Pons (tissue), 1 donor: ENCODE measurements at places on chromosomes 2 and 18.

DNA sequence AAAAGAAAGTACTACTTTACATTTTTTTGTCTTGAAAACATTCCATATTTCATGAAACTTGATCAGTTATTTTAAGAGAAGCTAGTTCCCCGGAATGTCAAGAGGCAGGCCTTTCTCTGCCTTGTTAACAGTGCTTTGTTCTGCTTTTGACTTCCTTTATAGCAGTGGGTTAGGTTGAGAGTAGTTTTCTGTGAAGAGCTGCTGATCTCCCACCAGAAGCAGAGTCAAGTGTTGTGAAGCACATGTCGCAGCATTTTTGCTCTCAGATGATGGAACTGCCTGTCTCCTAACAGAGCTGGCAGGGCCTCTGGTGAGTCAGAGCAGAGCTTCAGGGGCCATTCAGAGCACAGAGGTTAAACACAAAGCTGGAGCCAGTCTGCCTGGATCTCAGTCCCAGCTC is 871.8 kb downstream of the SLC4A3 start:
- DNase-seq, result peak; percentile 34

GRCh38 chr2:150856596-150857281 is 369.3 kb upstream of the RND3 start:
- DNase-seq, result no peak

GRCh38 chr2:225889452-225889851 is 489.9 kb downstream of the NYAP2 start:
- peak; percentile 44 for DNase-seq

- no peak for DNase-seq
These were observed 155.5 kb upstream of the OTX1 start for GRCh38 chr2:62894966-62895631.

DNA sequence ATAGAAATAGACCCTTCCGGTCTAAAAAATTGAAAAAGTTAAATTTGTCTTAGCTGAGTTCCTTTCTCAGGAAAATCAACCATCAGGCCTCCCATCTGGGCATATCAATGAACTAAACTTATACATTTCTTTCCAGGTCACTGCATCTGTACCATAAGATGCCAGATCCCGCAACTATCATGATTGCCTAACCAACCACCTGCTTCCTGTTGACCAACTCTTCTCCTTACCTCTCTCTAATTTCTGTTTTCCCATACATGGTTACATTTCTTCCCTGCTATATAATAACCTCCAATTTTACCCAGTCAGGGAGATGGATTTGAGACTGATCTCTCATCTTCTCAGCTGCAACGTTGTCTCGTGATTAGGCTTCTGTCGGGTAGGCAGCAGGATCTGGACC is 228.7 kb downstream of the FSIP2 start:
- no peak for DNase-seq

DNA sequence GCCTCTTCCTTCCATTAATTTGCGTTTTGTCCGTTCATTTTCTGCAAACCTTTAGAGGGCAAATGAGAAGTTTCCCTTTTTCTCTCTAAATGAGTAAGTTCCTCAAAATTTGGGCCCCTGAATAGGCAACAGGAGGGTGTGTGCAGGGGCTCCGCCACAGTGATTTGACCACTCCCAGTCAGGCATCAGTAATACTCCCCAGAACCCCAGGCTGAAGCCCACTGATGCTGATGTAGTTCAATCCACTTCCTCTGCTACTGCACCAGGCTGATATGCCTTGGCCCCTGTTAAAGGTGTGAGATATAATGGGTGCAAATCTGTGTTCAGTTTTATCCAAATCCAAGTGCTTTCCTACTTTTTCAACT is 1150.0 kb downstream of the RPIA start:
- no peak for DNase-seq

DNA sequence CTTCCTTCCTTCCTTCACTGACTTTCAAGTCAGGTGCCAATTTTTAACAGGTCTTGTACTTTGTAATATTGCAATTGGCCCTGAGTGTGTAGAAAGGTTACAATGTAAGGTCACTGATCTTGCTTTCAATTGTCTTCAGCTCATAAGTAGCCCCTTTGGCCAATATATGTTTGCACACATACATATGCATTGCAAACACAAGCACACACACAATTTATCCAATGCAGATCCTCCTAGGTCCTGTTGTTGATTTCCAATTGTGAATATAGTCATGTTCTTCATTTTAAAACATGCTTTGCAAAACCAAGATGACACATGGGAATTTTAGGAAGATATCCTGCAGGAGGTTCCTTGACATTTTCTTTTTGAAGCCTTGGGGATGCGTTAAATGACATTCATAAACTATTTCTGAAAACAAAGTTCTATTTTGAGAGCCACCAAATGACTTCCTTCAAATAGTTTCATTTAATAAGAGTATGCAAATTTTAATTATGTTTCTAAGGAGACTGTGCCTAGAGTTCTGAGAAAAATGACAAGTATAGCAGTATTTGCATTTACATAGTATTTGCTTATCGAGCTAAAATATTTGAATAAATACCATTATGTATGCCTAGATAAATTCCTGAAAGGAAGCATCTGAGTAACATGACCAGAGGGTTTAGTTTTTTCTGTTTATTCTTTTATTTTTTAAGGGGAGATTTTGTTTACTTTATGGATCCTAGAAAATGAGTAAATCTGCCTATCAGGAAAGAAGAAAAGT is 117.1 kb upstream of the TMEFF2 start:
- no peak for DNase-seq

- peak; percentile 60 for DNase-seq
These were observed 656.4 kb downstream of the MBD2 start for GRCh38 chr18:53567929-53568574.

DNA sequence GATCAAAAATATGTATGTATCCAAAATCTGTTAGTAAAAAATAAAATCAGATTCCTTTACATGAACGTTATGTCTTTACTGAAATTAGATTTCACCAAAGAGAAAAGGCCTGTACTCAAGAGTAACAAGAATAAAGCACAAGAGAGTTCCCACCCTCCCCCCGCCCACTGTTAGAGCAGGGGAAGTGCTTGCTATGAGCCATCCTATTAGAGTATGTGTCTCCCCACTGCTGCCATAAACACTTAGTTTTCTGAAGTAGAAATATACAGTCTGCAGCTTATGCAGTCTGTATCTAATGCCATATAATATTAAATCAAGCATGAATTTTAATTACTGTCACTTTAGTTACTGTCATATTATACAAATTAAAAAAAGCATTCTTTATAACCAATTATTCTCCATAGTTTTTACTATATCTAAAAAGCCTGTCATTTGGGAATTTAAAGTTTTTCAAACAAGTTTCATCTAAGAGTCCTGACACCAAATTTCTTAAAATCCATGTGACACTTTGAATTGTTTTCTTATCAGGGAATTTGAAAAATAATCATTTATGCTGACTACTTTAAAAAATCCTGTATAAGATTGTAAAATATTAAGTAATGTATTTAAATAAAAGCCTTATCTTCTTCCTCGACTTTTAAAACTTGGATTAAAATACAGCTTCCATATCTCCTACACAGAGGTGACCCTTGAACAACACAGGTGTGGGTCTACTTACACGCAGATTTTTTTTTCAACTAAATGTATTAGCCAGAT is 51.8 kb upstream of the GPR75 start:
- DNase-seq, result no peak

DNA sequence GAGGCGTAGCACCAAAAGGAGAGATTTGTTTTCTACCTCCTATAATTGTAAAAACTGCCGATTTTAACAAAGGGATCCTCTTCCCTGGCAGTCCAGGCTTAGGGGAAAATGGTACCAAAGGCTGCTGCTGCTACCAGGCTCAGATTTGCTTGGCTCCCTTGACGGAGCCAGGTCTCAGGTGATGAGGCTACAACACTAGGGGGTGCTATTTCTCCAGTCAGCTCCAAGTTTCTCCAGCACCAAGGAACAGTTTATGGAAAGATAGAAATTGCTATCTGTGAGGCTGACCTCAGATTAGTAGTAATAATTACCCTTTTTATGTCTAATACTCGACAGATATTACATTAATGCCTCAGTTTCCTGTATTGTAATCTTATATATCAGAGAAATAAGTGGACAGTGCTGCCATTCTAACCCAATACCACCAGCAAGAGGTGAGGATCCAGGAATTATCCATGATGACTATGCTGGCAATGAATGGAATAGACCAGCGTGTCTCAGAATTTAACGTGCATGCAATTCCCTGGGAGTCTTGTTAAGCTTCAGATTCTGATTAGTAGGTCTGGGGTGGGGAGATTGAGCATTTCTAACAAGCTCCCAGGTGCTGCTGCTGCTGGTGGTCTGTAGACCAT is 111.3 kb downstream of the ESCO1 start:
- DNase-seq, result peak; percentile 60

- no peak for DNase-seq
These were observed 43.1 kb downstream of the RBMS1 start for GRCh38 chr2:160450486-160450885.
